GM04503 (cell line): ENCODE measurements at places on chromosomes 16 and 17.

- DNase-seq: peak; percentile 10
Observed at GRCh38 chr17:58317421-58318064, 11.1 kb downstream of the TSPOAP1 start.

GRCh38 chr16:60907645-60908044 lies 1128.6 kb downstream of the CDH8 start:
- DNase-seq: no peak

DNA sequence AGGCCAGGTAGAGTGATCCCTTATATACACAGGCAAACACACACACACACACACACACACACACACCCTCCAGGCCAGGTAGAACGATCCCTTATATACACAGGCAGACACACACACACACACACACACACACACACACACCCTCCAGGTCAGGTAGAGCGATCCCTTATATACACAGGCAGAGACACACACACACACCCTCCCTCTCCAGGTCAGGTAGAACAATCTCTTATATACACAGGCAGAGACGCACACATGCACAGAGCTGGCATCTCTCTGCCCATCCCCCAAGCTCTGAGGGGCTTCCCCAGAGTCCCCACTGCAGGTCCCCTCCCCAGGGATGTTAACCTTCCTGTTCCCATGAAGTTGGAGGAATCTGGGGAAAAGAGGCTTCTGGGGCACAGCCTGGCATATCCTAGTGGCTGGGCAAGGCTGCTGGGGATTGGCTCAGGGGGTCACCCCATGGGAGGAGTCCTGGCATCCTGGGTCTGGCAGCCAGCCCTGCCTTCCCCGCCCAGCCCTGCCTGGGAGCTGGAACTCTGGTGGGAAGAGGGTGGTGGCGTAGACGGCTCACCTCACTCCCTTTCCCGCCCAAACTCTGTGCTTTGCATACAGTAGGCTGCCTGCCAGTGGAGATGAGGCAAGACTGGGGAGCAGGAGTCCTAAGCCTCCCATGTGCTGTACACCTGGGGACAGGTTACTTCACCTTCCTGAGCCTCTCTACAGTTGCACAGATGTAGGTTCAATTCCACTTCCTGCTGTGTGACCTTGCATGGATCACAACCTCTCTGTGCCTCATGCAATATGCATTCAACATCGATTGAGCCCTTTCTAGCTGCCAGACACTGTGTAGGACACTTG lies 41.8 kb downstream of the TEKT5 start:
- DNase-seq: no peak

GRCh38 chr16:29700253-29700987 lies 21.4 kb downstream of the QPRT start:
- DNase-seq: peak; percentile 50

DNA sequence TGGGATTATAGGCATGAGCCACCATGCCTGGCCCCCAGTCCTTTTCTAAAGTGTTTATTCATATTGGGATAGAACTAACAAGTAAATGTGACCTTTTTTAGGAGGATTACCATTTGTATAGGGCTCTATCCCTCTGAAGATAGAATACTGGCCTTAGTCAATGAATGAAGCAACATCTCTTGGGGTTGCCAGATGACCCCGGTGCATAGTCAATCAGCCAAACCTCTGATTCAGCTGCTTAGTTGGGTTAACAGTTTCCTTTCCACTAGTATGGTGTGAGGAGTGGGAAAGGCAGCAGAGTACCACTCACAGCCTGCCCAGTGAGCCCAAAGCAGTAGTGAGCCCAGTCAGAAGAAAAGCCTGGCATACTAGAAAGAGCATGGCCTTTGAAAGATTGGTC lies 94.6 kb upstream of the TBX2 start:
- no peak for DNase-seq

DNA sequence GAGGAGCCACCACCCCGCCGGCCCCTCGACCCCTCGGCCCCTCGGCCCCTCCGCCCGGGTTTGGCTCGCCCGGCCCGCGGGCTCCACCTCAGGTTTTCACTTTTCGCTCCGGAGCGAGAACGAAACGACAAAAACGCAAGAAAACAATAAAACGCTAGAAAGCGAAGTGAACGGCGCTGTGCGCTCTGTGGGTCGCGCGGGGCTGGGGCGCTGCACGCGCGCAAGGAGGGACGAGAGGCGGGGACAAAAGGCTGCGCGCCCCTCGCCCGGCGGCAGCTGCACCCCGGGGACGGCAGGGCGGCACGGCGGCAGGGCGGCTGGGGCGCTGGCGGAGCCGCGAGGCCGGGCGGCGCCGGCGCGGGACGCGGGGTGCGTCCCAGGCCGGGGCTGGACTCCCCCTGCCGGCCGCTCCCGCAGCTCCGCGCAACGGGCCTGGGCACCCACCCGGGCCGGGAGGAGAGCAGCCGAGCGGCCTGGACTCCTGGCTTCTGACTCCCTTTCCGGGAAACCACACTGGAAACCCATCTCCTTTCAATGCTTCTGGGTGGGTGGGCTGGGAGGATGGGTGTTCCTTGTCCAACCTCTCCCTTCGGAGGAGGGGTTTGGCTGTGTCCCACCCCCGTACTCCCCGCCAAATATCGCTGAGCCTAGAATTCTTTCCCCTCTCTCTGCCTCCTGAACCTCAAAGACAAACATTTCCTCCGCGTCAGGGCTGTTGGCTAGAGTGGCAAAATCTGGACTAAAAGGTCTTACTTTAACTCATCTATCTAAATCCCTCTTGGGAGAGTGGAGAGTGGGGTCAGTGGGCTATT lies 9.9 kb downstream of the TBX2 start:
- no peak for DNase-seq

- DNase-seq: no peak
Observed at GRCh38 chr16:27945233-27945973, 118.1 kb downstream of the GSG1L start.

DNA sequence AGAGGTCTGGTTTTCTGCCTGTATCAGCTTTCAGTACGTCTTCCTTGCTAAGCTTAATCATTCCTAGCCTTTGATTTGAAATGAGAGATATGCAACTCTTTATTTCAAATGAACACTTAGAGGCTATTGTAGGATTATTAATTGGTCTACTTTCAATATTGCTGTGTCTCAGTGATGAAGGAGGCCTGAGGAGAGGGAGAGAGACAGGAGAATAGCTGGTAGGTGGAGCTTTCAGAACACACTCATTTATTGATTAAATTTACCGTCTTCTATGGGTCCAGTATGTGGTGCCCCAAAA lies 187.0 kb downstream of the BCAS3 start:
- no peak for DNase-seq

GRCh38 chr17:70060415-70060814 lies 14.6 kb upstream of the KCNJ16 start:
- no peak for DNase-seq

- DNase-seq: no peak
Observed at GRCh38 chr17:55606488-55606815, 95.2 kb upstream of the SMIM36 start.

- no peak for DNase-seq
Observed at GRCh38 chr16:79101491-79101890, 499.0 kb downstream of the MAF start.

DNA sequence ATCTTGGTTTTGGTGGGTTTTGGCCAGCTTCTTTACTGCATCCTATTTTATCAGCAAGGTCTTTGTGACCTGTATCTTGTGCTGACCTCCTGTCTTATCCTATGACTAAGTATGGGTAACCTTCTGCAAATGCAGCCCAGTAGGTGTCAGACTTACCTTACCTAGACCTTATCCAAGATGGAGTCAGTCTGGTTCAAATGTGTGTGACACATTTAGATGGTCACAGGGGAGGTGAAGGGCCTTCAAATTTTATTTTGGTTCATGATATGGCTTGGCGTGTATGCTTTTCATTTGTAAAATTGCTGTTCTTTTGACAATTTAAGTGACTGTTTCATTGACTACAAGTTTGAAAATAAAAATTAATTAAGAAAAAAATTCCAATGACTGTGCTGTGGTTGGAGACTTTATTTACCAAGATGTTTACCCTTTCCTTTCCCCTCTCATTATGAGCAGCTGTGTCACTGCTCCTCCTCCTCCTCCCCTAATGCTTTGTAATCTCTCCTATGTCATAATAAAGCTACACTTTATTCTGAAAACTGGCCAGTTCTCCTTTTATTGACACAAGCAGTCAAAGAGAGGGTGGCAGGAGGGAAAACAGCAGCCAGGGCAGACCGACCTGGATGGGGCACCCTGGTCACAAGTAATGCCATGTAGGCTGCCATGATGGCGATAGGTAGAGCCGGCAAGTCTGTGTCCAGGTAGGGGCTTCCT lies 49.4 kb downstream of the TNFRSF13B start:
- DNase-seq: no peak

GRCh38 chr17:50928646-50929045 lies 62.5 kb upstream of the TOB1 start:
- no peak for DNase-seq

DNA sequence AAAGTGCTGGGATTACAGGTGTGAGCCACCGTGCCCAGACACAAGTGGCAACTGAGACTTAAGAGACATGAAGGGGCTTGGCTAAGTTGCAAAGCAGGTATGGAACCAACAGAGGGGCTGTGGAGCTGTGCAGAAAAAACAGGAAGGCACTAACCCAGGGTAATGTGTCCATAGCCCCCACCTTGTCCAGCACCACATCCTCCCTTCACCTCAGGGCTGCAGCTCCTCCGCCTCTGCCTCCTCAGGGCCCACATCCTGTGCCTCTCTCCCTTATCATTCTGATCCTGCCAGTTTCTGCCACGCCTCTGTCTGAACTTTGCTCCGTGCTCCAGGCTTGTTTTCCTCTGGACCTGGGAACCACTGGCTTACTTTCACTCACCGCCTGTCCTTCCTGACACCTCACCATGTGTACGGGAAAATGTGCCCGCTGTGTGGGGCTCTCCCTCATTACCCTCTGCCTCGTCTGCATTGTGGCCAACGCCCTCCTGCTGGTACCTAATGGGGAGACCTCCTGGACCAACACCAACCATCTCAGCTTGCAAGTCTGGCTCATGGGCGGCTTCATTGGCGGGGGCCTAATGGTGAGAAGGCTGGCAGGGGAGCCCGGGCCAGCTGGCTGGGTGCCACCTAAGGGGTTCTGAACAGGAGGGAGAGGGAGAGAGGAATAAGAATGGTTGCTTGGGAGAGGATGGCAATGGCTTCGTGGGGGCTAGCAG lies at the start of gene TM4SF5:
TM4SF5 (plus strand) TSS at position 368 of the 716 bp plus-strand sequence; CDS start at position 405, 37 bp downstream.
- DNase-seq: no peak

GRCh38 chr17:13114601-13115031 lies 96.8 kb upstream of the ELAC2 start:
- peak; percentile 10 for DNase-seq

GRCh38 chr17:3961564-3962047 lies 2.6 kb downstream of the ATP2A3 start:
- no peak for DNase-seq

DNA sequence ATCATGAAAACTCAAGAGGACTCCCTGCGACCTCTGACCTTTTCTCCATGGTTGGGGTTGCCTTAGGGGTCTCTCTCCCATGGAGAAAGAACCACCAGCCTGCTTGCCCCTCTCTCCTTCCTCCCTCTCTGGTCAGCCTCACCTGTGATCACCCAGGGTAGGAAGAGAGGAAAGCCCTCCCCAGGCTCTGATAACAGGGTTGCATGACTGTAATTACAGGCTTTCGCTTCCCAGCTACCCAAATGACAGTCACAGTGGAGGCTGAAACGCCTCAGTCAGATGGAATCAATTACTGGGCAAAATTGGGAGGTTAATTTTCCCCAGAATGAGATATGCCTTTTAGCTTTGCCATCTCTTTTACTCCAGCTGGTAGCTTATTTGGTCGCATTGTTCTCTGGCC lies 265.8 kb upstream of the SOX9 start:
- DNase-seq: no peak

- no peak for DNase-seq
Observed at GRCh38 chr17:63365366-63366240, 80.5 kb downstream of the CYB561 start.

DNA sequence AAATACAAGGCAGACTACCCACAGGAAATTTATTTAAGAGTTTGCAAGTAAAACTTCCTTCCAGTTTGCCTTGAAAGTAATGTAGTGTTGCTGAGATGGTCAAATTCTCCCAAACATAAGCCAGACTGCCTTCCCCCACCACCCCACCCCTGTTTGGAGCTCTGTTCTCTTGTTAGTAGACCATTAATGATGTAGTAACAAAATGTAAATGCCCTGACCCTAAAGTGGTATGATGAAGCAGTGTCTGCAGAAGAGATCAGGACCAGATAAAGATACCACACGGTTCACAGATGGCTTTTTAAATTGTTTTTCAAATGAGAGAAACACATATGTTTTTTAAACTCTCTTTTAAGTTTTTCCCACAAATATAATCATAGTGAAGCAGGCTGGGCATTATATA lies 136.4 kb upstream of the TMEM97 start:
- DNase-seq: no peak

DNA sequence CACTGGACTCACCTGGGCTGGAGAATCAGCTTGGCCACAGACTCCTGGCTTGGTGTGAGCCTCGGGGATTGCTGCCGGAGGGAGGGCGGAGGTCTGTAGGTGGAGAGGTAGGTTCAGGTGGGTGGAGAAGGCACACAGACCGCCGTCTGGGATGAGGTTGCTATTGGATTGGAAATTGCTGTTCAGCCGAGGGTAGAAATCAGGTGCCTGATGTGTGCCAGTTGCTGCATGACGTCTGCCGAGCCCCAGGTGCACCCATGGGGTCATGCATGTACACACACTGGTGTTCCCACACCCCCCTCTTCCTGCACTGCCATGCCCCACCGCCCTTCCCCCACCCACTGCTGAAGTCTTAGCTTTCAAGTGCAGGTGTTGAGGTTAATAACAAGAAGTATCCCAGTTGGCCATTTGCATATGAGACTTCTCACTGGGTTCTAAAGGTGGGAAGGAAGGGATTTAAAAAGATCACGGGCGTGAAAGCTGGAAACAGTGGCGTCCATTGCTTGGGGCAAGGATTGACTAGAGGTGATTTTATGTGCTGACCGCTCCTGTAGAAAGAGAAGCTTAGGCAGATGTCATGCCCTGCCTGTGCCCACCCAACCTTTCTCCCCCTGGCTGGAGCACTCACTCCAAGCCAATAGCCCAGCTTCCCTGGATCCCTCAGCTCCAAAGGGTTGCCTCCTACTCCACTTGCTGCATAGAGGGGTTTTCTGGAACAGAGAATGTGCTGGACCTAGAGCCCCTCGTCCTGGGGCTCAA lies 193.6 kb downstream of the CCDC182 start:
- no peak for DNase-seq

- no peak for DNase-seq
Observed at GRCh38 chr16:1290860-1291575, 18.4 kb upstream of the UBE2I start.

GRCh38 chr16:15942931-15943690 lies 6.3 kb upstream of the ABCC1 start:
- no peak for DNase-seq

GRCh38 chr16:17431012-17431411 lies 39.7 kb downstream of the XYLT1 start:
- no peak for DNase-seq

- DNase-seq: no peak
Observed at GRCh38 chr17:35519906-35520442, 17.5 kb downstream of the SLFN12L start.

- DNase-seq: no peak
Observed at GRCh38 chr17:13984956-13985355, 84.3 kb upstream of the COX10 start.
